CD4-positive, alpha-beta T cell treated with Interleukin-15 for 4 hours (primary cell): ENCODE measurements at places on chromosomes 6 and 20.

DNA sequence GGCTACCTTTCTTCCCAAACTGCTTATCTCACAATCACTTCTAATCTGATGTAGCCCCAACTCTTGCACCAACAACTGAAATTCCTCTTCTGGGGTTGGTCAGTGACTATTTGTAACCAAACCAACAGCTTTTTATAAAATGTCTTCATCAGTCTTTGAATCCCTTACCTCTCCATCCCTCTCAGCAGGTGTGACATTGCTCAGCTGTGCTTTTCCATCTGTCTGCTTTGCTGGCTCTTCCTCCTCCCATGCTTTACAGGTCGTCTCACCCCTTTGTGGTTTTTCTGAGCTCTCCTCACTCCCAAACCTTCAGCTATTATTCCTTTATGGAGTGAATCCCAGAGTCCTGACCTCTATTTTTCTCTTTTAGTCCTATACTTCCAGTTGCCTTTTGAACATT is 5.9 kb downstream of the MAP7 start:
- DNase-seq = no peak

DNA sequence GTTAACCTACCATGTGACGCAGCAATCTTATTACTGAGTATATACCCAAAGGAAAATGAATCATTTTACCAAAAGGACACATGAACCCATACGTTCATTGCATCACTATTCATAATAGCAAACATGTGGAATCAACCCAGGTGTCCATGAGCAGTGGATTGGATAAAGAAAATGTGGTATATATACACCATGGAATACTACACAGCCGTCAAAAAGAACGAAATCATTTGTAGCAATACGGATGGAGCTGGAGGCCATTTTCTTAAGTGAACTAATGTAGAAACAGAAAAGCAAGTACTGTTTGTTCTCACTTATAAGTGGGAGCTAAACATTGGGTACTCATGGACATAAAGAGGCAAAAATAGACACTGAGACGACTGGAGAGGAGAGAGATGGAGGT is 44.2 kb downstream of the TBPL1 start:
- no peak for DNase-seq

GRCh38 chr6:123430970-123431369 is 205.8 kb downstream of the TRDN start:
- no peak for DNase-seq

- no peak for DNase-seq
Measured at GRCh38 chr20:43972692-43973091, 58.0 kb downstream of the TOX2 start.

- DNase-seq = no peak
Measured at GRCh38 chr6:113854531-113855499, 2.3 kb upstream of the MARCKS start.

- DNase-seq = no peak
Measured at GRCh38 chr6:135084001-135084915, 29.6 kb upstream of the HBS1L start.

DNA sequence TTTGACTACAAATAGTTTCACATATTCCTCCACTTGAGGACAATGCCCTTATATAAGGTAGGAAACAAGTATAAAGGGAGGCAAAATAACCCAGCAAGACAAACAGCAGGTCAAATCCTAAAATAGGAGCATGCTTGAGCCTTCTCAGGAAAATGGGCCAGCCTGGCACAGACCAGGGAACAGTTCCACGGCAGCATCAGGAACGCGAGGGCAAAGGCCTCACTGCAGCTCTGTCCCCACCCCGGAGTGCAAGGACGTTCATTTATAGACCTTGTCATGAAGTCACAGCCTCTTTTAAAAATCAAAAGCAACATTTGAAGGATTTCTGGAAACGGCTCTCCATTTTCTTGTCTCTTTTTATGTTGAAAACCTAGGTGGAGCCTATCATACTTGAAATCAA is 17.1 kb downstream of the PDE10A start:
- DNase-seq = no peak

GRCh38 chr6:32047539-32047854 is 9.3 kb downstream of the CYP21A2 start:
- no peak for DNase-seq

- no peak for DNase-seq
Measured at GRCh38 chr20:46688151-46689081, 828 bp downstream of the TP53RK start.

GRCh38 chr6:156700440-156701057 is 76.6 kb upstream of the ARID1B start:
- DNase-seq = no peak

- no peak for DNase-seq
Measured at GRCh38 chr6:93059911-93060310, 359.4 kb downstream of the EPHA7 start.

- peak; percentile 19 for DNase-seq
Measured at GRCh38 chr6:166258854-166259276, 49.3 kb downstream of the PRR18 start.

DNA sequence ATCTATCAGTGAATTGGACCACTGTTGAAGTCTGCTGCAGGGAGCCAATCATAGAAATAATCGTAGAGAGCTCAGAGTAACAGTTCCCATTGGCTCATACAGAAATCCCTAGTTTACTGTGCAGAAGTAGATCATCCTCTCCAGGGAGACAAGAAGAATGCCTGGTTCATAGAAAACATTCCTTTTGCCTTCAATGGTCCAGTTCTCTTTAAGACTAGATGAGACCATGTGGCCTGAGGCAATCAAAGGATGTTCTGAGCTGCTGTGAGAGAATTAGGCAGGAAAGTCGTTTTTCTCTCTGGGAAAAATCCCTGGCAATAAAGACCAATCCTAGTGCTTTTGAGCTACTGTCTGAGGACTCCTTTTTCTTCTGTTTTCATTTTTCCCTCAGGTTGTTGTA is 208.4 kb downstream of the CENPW start:
- DNase-seq = no peak

DNA sequence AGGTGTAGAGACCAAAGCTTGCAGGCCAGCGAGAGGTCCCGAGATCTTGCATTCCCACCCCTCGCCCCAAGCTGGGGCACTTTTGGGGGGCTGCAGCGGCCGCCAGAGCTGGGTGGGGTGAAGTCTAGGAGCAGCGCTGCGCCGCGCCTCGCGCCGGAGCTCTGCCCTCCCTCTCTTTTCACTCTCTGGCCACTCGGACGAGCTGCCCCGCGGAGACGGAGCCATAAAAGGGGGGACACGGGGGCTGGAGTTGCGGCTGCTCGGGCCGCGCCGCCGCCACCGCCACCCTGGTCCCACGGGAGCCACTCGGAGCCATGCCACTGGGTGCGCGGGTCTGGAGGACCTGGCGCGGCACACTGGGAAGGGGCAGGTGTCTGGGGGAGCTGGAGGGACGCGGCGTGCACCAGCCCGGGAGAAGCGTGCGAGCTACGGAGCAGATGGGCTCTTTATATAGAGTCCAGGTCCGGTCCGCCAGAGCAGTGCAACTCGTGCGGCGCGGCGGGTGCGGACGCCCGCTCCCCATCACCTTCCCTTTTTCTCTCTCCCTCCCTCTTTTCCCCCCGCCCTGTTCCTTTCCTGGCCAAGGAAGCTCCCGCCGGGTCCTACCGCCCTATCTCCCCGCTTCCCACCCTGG is 687 bp upstream of the HTR1B start:
- no peak for DNase-seq

- no peak for DNase-seq
Measured at GRCh38 chr6:100115407-100116101, 121.5 kb upstream of the MCHR2 start.

DNA sequence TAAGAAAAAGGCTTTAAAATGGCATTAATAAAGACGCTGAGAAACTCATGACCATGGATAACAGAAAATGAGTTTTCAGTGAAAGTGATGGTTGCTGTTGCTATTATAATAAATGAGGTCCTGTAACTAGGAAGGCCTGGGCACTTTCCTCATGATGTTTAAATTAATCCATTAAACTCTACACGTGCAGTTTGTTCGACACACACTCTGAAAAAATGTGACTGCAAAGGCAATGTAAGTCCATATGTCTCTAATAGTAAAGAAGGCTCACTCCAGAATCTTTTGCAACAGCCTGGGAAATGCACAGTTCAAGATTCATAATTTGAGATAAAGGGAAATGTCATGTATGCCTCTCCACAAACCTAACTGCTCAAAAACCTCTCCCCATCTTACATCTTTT is 153.4 kb downstream of the COL12A1 start:
- DNase-seq = no peak

- no peak for DNase-seq
Measured at GRCh38 chr6:34096814-34097213, 49.1 kb downstream of the GRM4 start.

DNA sequence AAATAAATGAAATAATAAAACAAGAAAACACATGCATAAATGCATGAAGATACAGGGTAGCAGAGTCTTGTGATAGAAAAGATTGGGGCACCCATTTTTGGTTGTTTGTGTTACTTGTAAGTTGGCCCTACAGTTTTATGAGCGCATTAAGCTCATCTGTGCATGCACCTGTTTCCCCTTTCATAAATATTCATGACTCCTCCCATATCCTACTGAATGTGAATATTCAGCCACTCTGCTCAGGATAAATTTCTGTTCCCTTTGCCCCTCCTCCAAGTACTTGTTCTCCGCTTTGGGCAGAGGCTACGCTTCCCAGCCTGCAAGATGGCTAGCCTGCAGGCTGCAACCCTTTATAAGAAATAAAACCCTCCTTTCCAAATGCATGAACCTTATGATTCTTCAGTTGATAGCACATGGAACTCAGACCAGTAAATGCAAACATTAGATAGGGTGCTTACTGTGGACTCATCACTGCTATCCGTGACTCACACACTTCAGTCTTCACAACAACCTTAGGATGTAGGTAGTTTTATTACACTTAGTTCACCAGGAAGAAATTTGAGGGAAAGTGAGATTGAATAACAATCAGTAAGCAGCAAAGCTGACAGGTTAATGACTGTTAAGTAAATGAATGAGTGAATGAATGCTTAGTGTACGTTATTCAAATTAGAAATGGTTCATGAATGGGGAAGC is 15.0 kb downstream of the ALDH8A1 start:
- no peak for DNase-seq

- DNase-seq = no peak
Measured at GRCh38 chr6:52666523-52666922, 4.4 kb upstream of the TMEM14A start.

DNA sequence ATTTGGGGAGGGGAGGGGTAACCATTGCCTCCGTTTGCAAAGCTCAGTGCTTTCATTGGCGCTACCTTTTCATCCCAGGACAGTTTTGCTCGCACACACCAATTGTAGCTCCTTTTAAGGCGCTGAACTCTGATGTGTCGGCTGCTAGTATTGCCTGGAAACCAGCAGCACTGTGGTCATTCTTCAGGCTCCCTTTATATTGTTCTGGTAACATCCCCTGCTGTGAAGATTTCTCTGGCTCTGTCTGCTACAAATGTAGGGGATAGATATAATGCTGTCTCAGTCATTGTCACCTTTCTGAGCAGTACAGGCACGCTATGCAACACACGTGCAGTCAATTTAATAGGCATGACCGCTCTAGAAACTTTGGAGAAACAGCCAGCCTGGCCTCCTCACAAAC is 172.9 kb upstream of the SASH1 start:
- DNase-seq = no peak

- no peak for DNase-seq
Measured at GRCh38 chr6:41428336-41428995, 93.1 kb downstream of the NCR2 start.

DNA sequence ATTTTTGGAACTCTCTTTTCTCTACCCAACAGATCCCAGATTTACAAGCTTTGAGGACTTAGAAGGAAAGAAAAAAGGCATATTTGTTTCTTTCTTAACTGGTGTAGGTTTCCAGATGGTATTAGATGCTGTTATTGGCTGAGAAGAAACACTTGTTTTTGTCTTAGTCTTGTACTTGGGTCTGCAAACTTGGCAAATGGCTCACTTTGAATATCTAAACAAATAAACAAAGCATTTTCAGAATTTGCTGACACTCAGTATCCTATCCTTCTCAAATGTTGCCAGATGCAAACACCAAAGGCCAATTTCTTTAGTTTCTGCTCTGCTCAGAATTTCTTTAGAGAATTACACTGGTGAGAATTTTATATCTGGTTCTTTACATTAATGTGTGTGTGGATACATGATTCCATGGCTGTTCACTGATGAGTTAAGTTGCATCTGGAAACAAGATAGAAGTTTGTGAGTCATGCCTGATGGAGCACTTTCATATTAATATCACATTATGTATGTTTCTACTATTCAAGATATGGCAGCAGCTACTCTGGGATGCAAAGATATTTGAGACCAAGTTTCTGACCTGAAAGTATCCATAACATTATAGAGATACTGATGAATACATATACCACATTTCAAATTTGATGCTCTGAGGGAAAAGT is 43.7 kb upstream of the CEP162 start:
- no peak for DNase-seq
